ENCODE measurements at places on chromosomes 7 and 10. TPM values are rescaled to one million over a fixed set of nuclear protein-coding genes. Genes with fewer than 3 reads are reported as not detected.

GRCh38 chr10:99673492-99673891 lies 14.2 kb downstream of the ENTPD7 start:
- no peaks in the 10 kb centered on the region for H3K36me3 ChIP-seq
- peaks cover 6% of the 10 kb centered on the region for H3K4me1 ChIP-seq
- H3K4me3 ChIP-seq: no peak overlapping the region
- DNase-seq: no peak
- H3K27me3 ChIP-seq: no peaks in the 10 kb centered on the region
- H3K27ac ChIP-seq: peak overlapping the region; percentile 4

GRCh38 chr7:107044347-107045194 lies at the start of gene PRKAR2B:
TSS of gene PRKAR2B (plus strand) at chr7:107044705. CDS start at chr7:107044908, 203 bp downstream.
- peaks cover 12% of the 10 kb centered on the region for H3K27me3 ChIP-seq
- H3K4me1 ChIP-seq: peaks cover 14% of the 10 kb centered on the region
- peak; percentile 92 for DNase-seq
- H3K27ac ChIP-seq: peak within 1 kb of the TSS; percentile 39
- no peaks in the 10 kb centered on the region for H3K36me3 ChIP-seq

GRCh38 chr10:15385552-15386455 lies 14.7 kb upstream of the FAM171A1 start:
- no peak overlapping the region for H3K4me3 ChIP-seq
- H3K27me3 ChIP-seq: no peaks in the 10 kb centered on the region
- peaks cover 3% of the 10 kb centered on the region for H3K4me1 ChIP-seq
- H3K27ac ChIP-seq: no peak overlapping the region
- no peak for DNase-seq
- H3K36me3 ChIP-seq: no peaks in the 10 kb centered on the region

- no peak for DNase-seq
- no peak overlapping the region for H3K4me3 ChIP-seq
- H3K27me3 ChIP-seq: no peaks in the 10 kb centered on the region
- H3K27ac ChIP-seq: no peak overlapping the region
- H3K36me3 ChIP-seq: no peaks in the 10 kb centered on the region
- no peaks in the 10 kb centered on the region for H3K4me1 ChIP-seq
Observed at GRCh38 chr7:88363249-88363648, 56.6 kb upstream of the STEAP4 start.

- no peaks in the 10 kb centered on the region for H3K36me3 ChIP-seq
- no peaks in the 10 kb centered on the region for H3K27me3 ChIP-seq
- H3K27ac ChIP-seq: no peak overlapping the region
- H3K4me1 ChIP-seq: peaks cover 29% of the 10 kb centered on the region
- no peak for DNase-seq
- no peak overlapping the region for H3K4me3 ChIP-seq
Observed at GRCh38 chr7:92680442-92680841, 90.3 kb upstream of the FAM133B start.

DNA sequence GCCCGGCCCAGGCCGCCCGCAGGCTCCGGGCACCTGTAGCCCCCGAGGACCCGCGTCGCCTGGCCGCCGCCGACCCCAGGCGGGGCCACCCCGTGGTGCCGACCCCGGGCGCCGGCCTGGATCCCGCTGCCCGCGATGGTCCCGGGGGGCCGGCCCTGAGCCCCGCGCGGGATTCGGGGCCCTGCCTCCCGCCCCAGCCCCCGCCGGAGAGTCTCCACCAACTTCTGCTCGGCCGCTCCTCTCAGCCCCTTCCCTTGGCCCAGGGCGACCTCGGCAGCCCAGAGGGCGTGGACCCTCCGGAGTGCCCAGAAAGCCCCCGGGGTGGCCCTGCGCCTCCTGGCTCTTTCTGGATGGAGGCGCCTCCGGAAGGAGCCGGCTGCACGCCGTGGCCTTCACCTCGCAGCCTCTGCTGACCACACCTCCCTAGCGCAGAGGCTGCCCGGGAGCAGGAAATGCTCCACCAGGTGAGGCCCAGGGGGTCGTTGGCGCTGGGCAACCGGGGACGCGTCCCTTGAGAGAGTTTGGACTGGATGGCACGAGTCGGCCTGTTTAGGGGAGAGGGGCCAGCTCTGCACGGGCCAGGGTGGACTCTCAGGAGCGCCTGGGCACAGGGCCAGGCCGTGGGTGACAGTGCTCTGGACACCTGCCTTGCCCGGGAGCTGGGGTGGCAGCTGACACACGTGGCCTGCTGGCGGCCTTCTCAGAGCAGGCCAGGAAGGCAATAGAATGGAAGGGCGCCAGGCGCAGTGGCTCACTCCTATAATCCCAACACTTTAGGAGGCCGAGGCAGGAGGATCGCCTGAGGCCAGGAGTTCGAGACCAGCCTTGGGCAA lies 529 bp downstream of the ZNF853 start:
- peak; percentile 41 for DNase-seq
- no peaks in the 10 kb centered on the region for H3K36me3 ChIP-seq
- no peaks in the 10 kb centered on the region for H3K27me3 ChIP-seq
- no peak overlapping the region for H3K27ac ChIP-seq
- peak overlapping the region; percentile 83 for H3K4me3 ChIP-seq
- H3K4me1 ChIP-seq: no peaks in the 10 kb centered on the region

DNA sequence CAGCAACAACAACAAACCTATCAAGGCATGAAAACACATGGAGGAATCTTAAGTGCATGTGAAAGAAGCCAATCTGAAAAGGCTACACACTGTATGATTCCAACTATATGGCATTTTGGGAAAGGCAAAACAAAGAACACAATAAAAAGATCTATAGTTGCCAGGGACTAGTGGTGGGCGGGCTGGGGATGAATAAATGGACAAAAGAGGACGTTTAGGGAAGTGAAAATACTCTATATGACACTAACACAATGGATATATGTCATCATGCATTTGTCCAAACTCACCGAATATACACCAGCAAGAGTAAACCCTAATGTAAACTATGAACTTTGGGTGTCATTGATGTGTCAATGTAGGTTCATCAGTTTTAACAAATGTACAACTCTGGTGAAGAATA lies 89.1 kb downstream of the SEMA3E start:
- DNase-seq: no peak
- H3K36me3 ChIP-seq: no peaks in the 10 kb centered on the region
- no peaks in the 10 kb centered on the region for H3K4me1 ChIP-seq
- no peak overlapping the region for H3K27ac ChIP-seq
- H3K27me3 ChIP-seq: no peaks in the 10 kb centered on the region

DNA sequence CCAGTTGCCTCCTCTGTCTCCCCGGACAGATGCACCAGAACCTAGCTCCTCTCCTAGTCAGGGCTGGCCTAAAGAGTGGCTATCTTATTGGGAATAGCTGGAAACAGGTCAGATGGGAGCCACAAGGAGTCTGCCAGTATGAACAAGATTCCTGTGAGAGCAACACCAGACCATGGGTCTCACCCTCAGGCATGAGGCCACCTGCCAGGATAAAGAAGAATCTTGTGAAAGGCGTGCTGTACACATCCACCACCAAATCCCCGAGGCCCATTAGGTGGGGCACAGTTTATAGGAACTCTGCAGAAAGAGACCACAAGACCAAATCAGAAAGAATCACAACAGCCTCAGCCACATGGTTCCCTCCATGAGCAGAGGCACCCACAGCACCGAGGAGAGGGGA lies 325.9 kb downstream of the TNS3 start:
- H3K36me3 ChIP-seq: no peaks in the 10 kb centered on the region
- no peak for DNase-seq
- peaks cover 16% of the 10 kb centered on the region for H3K4me1 ChIP-seq
- no peak overlapping the region for H3K27ac ChIP-seq
- no peak overlapping the region for H3K4me3 ChIP-seq

- H3K27ac ChIP-seq: no peak overlapping the region
- H3K4me1 ChIP-seq: no peaks in the 10 kb centered on the region
- H3K36me3 ChIP-seq: no peaks in the 10 kb centered on the region
- DNase-seq: no peak
- no peaks in the 10 kb centered on the region for H3K27me3 ChIP-seq
Observed at GRCh38 chr7:137882806-137883205, 36.0 kb upstream of the DGKI start.

GRCh38 chr7:17745610-17746009 lies 194.7 kb downstream of the SNX13 start:
- no peak overlapping the region for H3K4me3 ChIP-seq
- H3K27ac ChIP-seq: no peak overlapping the region
- H3K4me1 ChIP-seq: no peaks in the 10 kb centered on the region
- H3K27me3 ChIP-seq: no peaks in the 10 kb centered on the region
- DNase-seq: no peak

GRCh38 chr10:62093863-62094291 lies 174.8 kb downstream of the RTKN2 start:
- H3K4me3 ChIP-seq: no peak overlapping the region
- H3K36me3 ChIP-seq: no peaks in the 10 kb centered on the region
- no peak for DNase-seq
- H3K4me1 ChIP-seq: peaks cover 48% of the 10 kb centered on the region
- peak overlapping the region; percentile 64 for H3K27ac ChIP-seq

- no peaks in the 10 kb centered on the region for H3K36me3 ChIP-seq
- H3K27ac ChIP-seq: no peak overlapping the region
- no peak for DNase-seq
- no peak overlapping the region for H3K4me3 ChIP-seq
Observed at GRCh38 chr10:104591441-104591840, 49.6 kb upstream of the SORCS3 start.

DNA sequence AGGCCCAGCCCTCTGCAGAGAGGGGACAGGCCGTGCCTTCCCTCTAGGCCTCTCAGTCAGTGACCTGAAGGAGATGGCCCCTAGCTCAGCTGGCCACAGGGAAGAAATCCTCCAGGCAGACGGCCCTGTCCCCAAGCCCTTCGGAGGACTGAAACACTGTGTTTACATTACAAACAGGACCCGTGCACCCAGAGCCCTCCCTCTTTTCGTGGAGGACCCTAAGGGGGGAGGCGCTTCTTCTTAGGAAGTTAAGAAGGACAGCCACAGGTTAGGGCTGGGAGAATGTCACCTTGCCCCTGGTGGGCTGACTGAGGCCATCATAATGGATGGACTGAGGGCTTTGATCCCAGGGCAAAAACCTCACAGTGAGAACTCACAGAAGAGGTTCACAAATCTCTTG lies 154.9 kb downstream of the SLIT1 start:
- no peaks in the 10 kb centered on the region for H3K4me1 ChIP-seq
- no peaks in the 10 kb centered on the region for H3K36me3 ChIP-seq
- no peak overlapping the region for H3K27ac ChIP-seq
- no peak for DNase-seq
- H3K4me3 ChIP-seq: no peak overlapping the region

DNA sequence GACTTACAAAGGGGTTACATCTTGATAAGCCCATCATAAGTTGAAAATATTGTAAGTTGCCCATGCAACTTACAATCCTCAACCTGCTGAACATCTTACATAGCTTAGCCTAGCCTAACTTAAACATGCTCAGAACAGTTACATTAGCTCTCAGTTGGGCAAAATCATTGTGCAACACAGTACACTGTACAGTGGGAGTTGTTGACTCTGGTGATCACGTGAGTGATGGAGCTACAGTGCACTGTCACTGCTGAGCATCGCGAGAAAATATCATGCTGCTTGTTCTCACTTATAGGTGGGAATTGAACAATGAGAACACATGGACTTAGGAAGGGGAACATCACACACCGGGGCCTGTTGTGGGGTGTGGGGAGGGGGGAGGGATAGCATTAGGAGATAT lies 214.9 kb upstream of the ZMIZ1 start:
- H3K4me3 ChIP-seq: no peak overlapping the region
- no peaks in the 10 kb centered on the region for H3K27me3 ChIP-seq
- H3K4me1 ChIP-seq: no peaks in the 10 kb centered on the region
- H3K27ac ChIP-seq: no peak overlapping the region
- H3K36me3 ChIP-seq: no peaks in the 10 kb centered on the region

DNA sequence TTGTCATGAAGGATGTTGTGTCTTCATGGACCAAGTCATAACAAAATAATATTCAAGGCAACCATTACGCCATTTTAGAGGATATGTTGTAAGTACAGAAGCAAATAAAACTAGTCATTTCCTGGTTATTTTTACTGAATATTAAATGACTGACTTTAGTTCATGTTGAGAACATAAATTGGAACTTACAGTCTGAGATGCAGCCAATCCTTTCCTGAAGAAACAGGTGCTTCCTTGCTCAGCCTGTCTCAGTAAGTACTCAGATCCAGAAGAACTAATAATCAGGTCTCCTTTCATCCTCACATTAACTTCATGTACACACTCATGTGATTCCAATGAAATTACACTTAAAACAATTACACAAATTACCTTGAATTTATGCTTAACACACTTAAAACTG lies 12.3 kb downstream of the SEMA3A start:
- no peaks in the 10 kb centered on the region for H3K36me3 ChIP-seq
- no peak for DNase-seq
- no peak overlapping the region for H3K4me3 ChIP-seq
- no peaks in the 10 kb centered on the region for H3K27me3 ChIP-seq
- peak overlapping the region; percentile 28 for H3K27ac ChIP-seq

- no peaks in the 10 kb centered on the region for H3K36me3 ChIP-seq
- H3K4me1 ChIP-seq: no peaks in the 10 kb centered on the region
- H3K4me3 ChIP-seq: no peak overlapping the region
- DNase-seq: no peak
- no peak overlapping the region for H3K27ac ChIP-seq
Observed at GRCh38 chr7:104903044-104903443, 111.0 kb upstream of the KMT2E start.

DNA sequence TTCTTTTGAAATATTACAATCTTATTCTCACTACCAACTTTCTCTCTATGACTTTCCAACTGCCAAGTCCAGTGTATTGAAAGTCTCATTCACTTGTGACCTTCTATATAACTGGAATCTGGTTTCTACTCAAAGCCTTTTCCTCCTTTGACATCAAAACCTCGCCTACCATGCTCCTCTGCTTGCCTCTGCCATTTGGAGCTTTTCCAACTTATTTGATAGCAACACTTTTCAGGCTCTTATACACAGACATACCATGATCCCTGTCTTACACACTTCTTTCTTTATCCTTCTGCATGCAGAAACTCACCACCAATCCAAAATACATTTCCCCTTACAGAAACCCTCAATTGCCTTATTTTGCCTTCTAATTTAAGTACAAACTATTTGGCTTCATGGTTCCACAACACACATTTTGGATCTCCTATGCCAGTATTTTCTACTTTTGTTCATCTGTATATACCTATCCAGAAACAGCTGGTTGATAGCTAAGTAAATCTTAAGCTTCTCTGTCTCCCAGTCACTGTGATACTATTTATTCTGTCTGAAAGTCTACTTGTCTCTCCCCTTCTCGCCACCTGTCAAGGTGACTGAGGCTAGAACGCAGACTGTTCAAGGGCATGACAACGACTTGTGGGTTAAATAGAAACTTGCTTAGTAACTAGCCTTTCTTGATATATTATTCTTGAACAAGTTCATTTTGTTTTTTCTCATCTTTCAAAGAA lies 22.4 kb downstream of the GNG11 start:
- no peak overlapping the region for H3K27ac ChIP-seq
- H3K4me3 ChIP-seq: no peak overlapping the region
- no peak for DNase-seq
- no peaks in the 10 kb centered on the region for H3K36me3 ChIP-seq

AHR gene
- total RNA-seq: 69.8 TPM

NUPR2 gene
- total RNA-seq: not detected

ING3 gene
- total RNA-seq: 21.0 TPM

PRXL2A gene
- total RNA-seq: 159 TPM

NEUROD6 gene
- not detected for total RNA-seq

FAM25A gene
- not detected for total RNA-seq

LBX1 gene
- total RNA-seq: not detected
